ENCODE measurements at places on chromosomes 2 and 18.

- DNase-seq, result no peak
Observed at GRCh38 chr2:132589111-132589830, 80.7 kb downstream of the LYPD1 start.

GRCh38 chr2:96727431-96727830 lies 12.4 kb downstream of the LMAN2L start:
- no peak for DNase-seq

DNA sequence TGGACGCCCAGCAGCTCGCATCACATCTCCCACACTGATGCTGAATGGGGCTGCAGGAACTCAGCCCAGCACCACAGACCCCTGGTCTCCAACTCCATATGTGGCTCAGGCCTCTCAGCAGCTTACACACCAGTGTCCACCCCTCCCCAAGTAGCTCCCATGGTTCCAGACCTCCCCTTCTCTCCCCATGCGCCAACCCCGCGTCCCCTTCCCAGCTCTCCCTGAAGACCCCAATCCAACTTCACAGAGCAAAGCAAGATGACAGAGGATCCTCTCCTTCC lies 188.9 kb downstream of the SH3BP4 start:
- no peak for DNase-seq

DNA sequence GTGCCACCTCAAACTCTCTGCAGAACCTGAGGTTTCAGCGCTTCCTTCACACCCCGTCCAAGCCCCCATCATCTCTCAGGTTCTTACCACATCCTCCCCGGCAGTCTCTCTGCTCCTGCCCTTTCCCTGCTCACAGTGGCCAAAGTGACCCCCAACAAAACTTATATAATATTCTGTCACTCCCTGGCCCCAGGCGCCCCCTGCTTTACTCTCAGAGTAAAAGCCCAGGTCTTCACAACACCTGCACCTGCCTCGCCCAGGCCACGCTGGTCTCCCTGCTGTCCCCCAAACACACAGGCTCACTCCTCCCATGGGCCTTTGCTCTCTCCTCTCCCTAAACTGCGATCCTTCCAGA lies 6.4 kb downstream of the ITGB1BP1 start:
- DNase-seq, result no peak

- DNase-seq, result no peak
Observed at GRCh38 chr18:69691008-69691760, 256.5 kb downstream of the CD226 start.

GRCh38 chr2:203802342-203803052 lies 65.1 kb upstream of the CTLA4 start:
- no peak for DNase-seq

DNA sequence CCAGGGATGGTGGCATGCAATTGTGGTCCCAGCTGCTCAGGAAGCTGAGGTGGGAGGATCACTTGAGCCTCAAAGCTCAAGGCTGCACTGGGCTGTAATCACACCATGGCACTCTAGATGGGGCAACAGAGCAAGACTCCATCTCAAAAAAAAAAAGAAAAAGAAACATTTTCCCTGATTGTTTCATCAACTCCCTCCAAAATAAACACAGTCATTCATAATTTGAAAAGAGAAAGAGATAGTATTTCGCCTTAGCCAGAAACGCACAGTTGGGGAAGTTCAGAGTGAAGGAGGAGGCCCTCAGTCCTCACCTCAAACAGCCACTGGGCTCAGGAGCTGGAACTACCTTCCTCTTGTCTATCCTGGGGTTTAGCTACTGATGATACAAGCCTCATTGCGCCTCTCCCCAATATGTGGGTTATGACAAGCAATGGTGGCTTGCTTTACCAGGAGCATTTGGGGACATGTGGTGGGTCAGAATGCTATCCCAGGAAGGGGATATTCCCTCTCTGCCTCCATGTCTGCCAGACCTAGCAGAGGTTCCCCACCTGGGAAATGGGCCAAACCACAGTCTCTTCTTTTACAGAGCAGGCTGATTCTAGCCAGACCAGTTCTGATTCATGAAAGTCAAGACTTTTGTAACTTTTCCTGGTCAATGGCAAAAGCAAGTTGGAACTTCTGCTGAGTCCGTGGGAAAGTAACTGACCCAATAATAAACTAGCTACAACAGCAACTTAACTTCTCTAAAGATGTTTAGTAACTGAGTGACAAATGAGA lies 22.2 kb upstream of the TMEM87B start:
- no peak for DNase-seq

DNA sequence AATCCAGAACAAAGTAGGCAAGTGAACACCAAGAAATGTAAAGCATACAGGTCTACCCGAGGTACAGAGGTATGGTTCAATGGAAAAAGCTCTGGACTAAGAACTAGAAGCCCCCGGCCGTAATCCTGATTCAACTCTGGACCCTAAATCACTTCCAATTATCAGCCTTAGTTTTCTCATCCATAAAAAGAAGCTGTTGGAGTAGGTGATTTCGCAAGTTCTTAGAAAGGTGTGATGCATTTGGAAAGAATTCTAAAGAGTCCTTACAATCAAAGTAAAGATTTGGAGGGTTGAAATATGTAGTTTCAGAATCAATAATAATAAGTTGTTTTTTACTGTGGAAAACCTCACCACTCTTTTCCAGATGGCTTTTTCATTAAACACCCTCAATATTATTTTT lies 622.1 kb upstream of the ID2 start:
- DNase-seq, result no peak

DNA sequence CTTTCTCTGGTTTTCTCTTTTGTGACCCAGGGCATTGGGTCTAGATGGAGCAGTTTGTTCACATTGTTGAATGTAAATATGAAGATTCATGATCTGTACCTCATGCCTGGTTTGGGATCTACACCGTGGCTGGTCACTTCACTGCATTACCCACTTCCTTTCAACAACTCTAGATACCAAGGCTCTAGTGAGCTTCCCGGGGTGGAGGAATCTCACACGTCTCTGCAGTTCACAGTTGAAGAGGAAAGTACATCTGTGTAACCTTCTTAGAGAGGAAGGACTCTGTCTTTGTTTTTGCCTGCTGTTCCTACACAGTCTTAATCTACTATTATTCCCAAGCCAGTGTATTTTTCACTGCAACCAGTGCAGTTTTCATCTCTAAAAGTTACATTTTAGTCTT lies 574.8 kb downstream of the MBD2 start:
- DNase-seq, result no peak

- DNase-seq, result no peak
Observed at GRCh38 chr18:73318739-73319479, 451.1 kb upstream of the NETO1 start.

DNA sequence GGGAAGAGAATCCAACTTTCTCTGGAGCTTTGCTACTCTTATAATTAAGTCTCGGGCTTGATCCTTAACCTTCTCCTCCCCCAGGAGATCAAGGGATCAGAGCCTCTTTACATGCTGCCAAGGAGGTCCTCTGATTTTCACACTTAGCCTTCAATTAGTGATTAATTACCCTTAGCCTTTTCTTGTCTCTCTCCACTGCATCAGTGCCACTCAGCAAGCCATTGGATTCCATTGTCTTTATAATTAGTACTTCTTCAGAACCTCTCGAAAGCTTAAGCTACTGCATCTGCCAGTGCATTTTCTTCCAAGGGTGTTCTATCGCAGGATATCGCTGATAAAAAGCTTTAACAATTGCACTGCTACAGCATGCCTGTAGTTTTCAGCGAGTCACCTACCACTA lies 477.0 kb upstream of the MEIS1 start:
- no peak for DNase-seq

- DNase-seq, result no peak
Observed at GRCh38 chr18:5979176-5979888, 84.0 kb upstream of the TMEM200C start.

- no peak for DNase-seq
Observed at GRCh38 chr18:39946623-39947061, 2008.4 kb upstream of the PIK3C3 start.

GRCh38 chr2:130892793-130893785 lies 56.4 kb downstream of the ARHGEF4 start:
- no peak for DNase-seq

DNA sequence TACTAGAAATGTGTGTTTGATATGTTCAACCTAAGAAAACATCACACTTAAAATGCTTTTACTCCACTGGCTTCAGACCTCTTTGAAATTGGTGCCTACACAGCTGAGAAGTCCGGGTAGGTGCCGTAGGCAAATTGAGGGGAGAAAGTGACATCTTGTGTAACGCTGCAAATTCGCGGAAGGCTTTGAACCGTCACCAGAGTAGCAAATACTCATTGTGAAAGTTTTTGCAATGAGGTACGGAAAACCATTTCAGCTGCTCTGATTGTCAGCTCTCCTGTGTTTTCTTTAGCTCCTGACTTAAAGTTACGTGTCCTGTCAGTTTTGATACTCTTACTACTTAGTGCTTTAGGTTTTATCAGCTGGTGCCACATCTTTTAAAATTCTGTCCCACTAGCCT lies 224.5 kb downstream of the FAM210A start:
- no peak for DNase-seq

GRCh38 chr2:41379496-41380221 lies 668.2 kb upstream of the PKDCC start:
- DNase-seq, result no peak

GRCh38 chr2:5740053-5740452 lies 47.9 kb downstream of the SOX11 start:
- no peak for DNase-seq

DNA sequence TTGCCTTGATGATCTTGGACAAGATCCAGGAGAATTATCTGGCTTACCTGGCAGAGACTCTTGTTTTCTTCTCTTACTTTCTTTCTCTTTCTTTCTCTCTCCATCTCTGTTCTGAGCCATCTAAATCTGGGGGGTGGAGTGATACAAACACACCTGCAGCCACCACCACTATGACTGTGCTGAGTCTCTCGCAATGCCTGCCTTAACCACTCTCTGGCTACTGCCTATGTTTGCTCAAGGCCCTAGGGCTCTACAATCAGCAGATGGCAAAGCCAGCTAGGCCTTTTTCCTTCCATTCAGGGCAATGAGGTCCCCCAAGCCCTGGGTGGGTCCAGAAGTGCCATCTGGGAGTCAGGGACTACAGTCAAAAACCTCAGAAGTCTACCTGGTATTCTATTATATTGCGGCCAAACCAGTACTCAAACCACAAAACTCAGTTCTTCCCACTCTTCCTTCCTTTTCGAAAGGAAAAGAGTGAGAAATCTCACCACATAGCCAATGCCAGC lies 978.9 kb upstream of the NXPH2 start:
- no peak for DNase-seq

GRCh38 chr18:56575819-56576663 lies 62.4 kb downstream of the TXNL1 start:
- no peak for DNase-seq
